NT2/D1 (cell line): ENCODE measurements at places on chromosomes 6 and 20.

GRCh38 chr6:16690608-16691142 lies 70.6 kb downstream of the ATXN1 start:
- DNase-seq: no peak

- no peak for DNase-seq
These were observed 53.8 kb upstream of the UFL1 start for GRCh38 chr6:96467814-96468213.

GRCh38 chr6:3797231-3798054 lies 45.9 kb upstream of the PXDC1 start:
- DNase-seq: no peak

DNA sequence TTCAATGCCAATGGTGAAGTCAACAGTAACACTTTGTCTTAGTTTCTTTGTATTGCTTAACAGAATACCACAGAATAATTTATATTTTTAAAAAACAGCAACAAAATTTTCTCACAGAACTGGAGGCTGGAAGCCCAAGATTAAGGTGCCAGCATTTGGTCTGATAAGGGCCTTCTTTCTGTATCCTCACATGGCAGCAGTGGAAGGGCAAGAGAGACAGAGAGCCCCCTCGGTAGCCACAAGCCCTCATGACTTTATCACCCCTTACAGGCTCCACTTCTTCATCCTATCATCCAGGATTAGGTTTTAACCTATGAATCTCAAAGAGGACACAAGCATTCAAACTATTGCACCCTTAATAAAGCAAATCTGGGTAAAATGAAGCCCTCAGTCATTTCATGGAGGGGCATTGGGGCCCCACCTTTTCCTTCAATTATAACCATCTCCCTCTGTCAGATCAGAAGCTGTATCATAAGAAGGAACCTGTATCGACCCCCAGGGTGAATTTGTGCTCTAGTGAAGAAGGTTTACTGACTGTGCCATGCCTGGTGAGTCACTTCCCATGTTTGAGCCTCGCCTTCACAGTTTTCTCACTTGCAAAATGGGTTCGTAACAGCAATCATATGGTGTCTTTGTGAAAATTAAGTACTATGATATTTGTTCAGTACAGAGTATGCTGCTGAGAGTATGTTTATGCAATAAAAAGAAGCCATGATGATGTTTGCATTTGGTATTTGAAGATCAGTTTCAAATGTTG lies 178.2 kb downstream of the LRFN2 start:
- DNase-seq: no peak

DNA sequence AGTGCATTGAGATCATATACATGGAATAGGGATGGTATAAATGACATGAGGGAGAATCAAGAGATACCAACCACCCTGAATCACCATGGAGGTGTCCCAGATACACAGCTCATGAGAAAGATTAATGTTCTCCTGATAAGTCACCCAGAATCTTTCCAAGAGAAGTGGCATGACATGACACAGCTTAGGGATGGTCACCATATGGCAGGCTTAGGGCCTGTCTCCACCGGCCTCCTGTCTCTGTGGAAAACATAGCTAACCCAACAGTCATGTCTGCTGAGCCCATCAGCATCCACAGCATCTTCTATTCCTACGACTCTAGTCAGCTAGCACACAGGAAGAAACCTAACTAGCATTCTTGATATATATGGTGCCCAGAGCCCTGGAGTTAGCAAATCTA lies 133.3 kb downstream of the IPCEF1 start:
- no peak for DNase-seq

DNA sequence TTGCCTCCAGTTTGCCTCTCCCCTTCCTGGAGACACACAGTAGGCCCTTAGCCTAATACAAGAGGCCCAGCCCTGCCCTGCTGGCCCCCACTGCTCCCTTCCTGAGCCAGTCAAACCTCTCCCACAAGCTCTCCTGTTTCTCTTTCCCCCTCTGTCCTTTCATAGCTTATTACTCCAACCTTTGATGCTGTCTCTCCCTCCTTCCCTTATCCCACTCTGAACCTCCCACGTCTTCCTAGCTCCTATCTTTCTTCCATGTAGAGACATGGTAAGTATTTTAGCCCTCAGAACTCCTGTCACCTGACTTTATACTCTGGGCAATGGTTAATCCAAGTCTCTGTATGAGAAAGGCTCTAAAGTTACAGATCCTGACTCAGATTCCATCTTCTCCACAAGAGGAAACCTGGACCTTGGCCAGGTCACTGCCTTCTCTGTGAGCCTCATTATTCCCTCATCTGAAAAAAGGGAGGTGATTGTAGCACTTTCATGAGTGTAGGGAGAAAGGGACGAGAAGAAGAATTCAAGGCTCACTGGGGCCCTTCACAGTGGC lies 6.7 kb downstream of the TGIF2 start:
- DNase-seq: no peak

- DNase-seq: no peak
These were observed 21.5 kb downstream of the OLIG3 start for GRCh38 chr6:137472641-137473137.

- DNase-seq: no peak
These were observed 172.3 kb upstream of the HDDC2 start for GRCh38 chr6:125474061-125474460.

- DNase-seq: no peak
These were observed 111.1 kb downstream of the TOX2 start for GRCh38 chr20:44025756-44026155.

DNA sequence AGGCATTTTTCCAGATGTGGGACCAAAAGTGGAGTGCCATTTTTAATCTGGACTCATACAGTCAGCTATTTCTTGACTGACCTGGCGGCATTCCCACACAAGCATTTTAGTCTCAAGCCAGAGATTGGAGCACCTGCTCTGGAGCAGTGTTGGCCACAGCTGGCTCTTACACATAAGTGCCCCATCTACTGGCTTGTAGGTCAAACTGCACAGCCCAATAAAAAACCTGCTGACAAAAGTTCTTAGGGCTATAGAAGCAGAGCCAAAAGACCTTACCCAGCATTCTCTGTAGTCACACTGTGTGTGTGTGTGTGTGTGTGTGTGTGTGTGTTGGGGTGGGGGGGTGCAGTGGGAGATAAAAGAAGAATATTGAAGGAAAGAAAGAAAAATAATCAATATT lies 38.6 kb upstream of the SENP6 start:
- peak; percentile 27 for DNase-seq

GRCh38 chr20:51696304-51697071 lies 71.7 kb downstream of the ATP9A start:
- no peak for DNase-seq

- no peak for DNase-seq
These were observed 22.7 kb upstream of the CTAGE9 start for GRCh38 chr6:131733376-131734016.

GRCh38 chr6:106732376-106732940 lies 103.1 kb downstream of the QRSL1 start:
- DNase-seq: no peak

GRCh38 chr6:24775520-24776058 lies 852 bp downstream of the GMNN start:
- no peak for DNase-seq

- DNase-seq: no peak
These were observed 19.1 kb upstream of the PGK2 start for GRCh38 chr6:49806145-49806544.

DNA sequence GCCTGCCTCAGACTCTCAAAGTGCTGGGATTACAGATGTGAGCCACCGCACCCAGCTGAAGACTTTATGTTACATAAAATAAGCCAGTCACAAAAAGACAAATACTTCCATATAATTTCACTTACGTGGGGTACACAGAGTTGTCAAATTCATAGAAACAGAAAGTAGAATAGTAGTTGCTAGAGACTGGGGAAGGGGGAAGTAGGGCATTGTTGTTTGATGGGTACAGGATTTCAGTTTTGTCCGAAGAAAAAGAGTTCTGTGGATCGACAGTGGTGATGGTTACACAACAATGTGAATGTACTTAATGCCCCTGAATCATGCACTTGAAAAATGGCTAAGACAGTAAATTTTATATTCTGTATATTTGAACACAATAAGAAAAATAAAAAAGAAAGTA lies 41.6 kb upstream of the ANKEF1 start:
- DNase-seq: no peak

DNA sequence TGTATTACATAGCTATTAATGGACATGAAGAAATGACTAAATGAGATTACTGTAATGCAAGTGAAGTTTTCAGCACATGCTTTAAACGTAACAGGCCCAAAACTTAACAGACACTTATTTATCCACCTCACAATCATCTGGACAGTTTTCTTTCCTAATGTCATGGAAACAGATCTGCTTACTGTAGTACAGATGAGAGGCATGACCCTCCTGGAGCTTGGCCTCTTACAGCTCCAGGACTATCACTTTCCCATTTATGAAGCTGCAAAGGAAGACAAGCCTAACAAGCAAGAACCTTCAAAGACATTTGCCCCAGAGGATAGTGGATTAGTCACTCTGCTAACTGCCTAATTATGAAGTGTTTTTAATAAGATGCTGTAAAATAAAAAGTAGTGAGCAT lies 419.3 kb downstream of the PHF3 start:
- DNase-seq: no peak

DNA sequence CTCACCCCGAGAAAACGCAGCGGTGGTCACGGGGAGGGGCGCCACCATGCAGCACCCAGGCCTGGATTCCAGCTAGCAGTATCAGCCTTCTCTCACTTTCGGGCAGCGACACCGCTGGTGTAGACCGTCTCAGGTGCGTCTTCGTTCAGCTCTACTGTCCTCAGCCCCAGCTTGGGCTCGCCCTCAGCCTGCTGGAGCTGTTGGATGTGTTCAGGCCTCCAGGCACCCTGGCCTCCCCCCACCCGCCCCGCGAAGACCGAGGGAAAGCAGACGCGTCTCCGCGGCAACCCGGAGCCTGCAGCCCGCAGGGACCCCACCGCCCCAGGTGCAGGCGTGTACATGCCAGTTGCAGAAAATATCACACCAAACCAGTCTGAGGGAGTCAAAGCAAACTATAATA lies 60.8 kb upstream of the CARMIL1 start:
- no peak for DNase-seq

- no peak for DNase-seq
These were observed 32.5 kb downstream of the PLCG1 start for GRCh38 chr20:41169791-41170351.

GRCh38 chr6:11329726-11330412 lies 97.4 kb upstream of the NEDD9 start:
- no peak for DNase-seq

- DNase-seq: no peak
These were observed 228.5 kb downstream of the ZMYND8 start for GRCh38 chr20:47127999-47128398.

GRCh38 chr6:115969930-115970273 lies 90.8 kb downstream of the FRK start:
- DNase-seq: no peak

DNA sequence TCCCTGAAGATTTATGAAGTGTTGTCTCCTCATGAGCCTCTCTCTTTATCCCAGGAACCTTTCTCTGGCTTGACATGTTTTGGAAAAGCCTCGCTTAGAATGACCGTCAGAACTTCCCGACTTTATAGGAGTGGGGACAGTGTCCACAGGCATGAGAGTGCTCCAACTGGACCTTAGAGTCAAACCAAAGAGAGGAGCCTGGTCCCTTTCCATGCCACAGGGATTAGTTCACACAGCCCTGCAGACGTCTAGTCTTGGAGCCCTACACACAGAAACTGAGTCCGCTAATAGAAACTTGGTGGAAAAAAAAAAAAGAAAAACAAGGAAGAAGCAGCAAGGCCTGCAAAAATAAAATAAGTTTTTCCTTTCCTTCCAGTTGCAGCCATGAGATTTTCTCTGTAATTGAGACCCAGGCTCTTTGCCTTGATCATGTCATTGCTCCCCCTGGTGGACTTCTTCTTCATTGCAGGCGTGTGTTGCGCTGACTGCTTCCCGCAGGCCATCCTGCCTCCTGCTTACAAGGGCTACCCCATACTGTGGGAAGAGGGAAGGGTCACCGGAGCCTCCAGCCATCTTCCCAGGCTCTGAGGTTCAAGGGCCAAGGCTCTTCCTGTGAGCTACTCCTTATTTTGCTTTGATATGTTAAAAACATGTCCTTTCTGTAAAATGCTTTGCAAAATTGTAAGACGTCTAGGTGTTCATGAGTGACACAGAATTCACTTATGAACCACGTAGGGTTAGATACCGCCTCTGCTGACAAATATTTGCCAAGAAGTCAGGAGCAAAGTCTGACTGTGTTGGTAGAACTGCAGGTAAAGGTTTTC lies 201.0 kb downstream of the UST start:
- DNase-seq: peak; percentile 74
